ENCODE measurements at places on chromosomes 16 and 17.

GRCh38 chr16:61540216-61540615 lies 496.0 kb downstream of the CDH8 start:
- no peak for DNase-seq

DNA sequence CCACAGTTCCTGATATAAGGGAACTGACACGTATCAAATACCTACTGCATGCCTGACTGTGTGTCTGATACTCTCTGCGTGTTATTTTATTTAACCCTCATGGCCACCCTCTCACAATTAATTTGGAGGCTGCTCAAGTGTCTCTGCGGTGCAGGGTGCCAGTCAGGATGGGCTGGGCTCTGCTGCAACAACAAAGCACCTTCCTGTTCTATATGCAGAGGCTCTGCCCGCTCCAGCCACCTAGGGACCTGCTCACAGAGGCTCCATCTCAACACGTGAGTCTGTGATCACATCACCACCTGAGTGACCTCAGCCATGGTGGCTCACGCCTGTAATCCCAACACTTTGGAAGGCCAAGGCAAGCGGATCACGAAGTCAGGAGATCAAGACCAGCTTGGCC lies 87.1 kb downstream of the SLC39A11 start:
- no peak for DNase-seq

DNA sequence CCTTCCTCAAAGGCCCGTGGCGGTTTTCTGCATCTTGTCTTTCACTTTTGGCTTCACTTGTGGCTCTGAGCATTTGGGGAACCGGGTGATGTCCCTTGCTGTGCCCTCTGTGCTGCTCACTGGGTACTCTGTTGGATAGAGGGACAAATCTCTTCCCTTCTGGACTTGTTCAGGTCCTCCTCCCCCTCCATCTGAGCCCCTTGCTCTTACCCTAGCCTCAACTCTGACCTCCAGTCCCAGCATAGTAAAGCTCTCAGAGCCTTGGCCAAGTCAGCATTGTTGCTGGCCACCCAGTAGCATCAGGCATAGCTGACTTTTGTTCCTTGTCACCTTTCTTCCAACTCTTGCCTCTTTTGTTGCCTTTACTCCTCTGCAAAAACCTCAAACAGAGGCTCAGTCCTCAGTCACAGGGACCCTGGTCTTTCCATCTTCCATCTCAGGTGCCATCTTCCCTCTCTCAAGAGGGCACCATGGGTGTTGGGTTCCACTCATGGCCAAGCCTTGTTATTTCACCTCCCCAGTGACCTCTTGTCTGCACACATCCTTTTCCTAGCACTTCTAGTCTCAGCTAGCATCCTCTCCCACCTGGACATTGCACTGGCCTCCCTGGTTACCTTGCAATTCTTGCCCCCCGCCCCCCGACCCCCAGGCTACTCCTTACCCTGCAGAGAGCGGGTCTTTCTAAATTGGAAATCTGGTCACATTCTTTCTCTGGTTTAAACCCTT lies 393 bp upstream of the PSMB10 start:
- no peak for DNase-seq

DNA sequence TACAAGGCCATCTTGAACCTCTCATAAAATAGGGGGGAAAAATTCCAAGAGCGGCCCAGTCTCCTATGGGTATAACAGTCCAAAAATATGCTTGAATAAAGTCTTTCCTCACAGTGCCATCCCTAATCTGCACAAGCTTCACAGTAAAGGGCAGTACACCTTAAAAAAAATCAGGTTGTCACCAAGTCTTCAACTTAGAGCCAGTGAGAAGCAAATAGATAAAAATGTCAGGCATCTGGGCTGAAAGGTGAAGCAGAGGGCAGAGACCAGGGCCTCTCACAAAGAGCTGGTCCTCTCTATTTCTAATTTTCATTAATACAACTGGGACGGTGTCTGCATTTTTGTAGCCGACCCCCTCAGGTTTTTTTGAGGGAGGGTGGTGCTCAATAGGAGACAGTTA lies 82.9 kb downstream of the SSH2 start:
- DNase-seq: no peak

DNA sequence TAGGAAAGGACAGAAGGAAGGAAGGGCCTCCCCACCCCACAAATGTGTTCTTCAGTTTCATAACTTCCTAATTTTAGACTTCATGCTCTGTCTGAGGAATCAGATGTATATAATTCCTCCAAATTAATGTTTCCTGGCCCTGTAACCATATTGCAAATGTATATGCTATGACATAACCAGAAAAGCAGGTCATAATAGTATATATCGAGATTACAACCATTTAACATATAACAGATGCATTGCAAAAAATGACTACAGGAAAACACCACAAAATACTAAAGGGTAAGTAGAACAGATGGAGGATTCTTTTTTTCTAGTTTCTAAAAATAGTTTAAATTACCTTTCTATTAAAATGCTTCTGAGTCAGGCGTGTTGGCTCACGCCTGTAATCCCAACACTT lies 3.1 kb upstream of the EXOC7 start:
- DNase-seq: no peak
